ENCODE measurements at places on chromosomes 5 and 9. TPM values are rescaled to one million over a fixed set of nuclear protein-coding genes. Genes with fewer than 3 reads are reported as not detected.

Gene CSF2
- total RNA-seq, result not detected

Gene PCDHGA7
- total RNA-seq, result 0.31 TPM

Gene FAM221B
- total RNA-seq, result not detected

Gene PCDHA7
- total RNA-seq, result 0.53 TPM

Gene TEK
- total RNA-seq, result not detected

Gene MCIDAS
- total RNA-seq, result not detected

Gene ADAMTSL1
- not detected for total RNA-seq

Gene CARD9
- 7.4 TPM for total RNA-seq

Gene TNC
- not detected for total RNA-seq

Gene GZMA
- not detected for total RNA-seq

Gene NR2F1
- total RNA-seq, result 14.0 TPM

Gene ST8SIA4
- not detected for total RNA-seq

Gene BAAT
- total RNA-seq, result 0.71 TPM

Gene ENG
- total RNA-seq, result 0.02 TPM

Gene DAPK1
- total RNA-seq, result 34.0 TPM

Gene CHSY3
- total RNA-seq, result 1.5 TPM

Gene IL3
- not detected for total RNA-seq

Gene TCOF1
- 41.6 TPM for total RNA-seq

Gene PRSS3
- total RNA-seq, result not detected

Gene DCTN4
- total RNA-seq, result 39.7 TPM

Gene MAPKAP1
- 64.3 TPM for total RNA-seq

Gene ANKRD34B
- total RNA-seq, result 0.06 TPM

Gene NME5
- 0.18 TPM for total RNA-seq

Gene FCN2
- total RNA-seq, result not detected

Gene SHISAL2B
- total RNA-seq, result not detected

Gene ABLIM3
- total RNA-seq, result 0.67 TPM

Gene IFNA13
- not detected for total RNA-seq

Gene SLCO6A1
- total RNA-seq, result not detected

Gene TTC23L
- total RNA-seq, result 1.4 TPM

Gene NSUN2
- 69.1 TPM for total RNA-seq

Gene FAM153A
- total RNA-seq, result not detected

Gene TMEFF1
- total RNA-seq, result 1.9 TPM

Gene TERT
- 1.2 TPM for total RNA-seq

Gene ITK
- total RNA-seq, result not detected

Gene SELENOP
- total RNA-seq, result 1,895 TPM

Gene TMC1
- total RNA-seq, result 0.02 TPM

Gene RNF224
- total RNA-seq, result 0.10 TPM

Gene IFNA2
- total RNA-seq, result not detected

Gene DPYSL3
- not detected for total RNA-seq

Gene IPO11
- 24.4 TPM for total RNA-seq

Gene GPRIN1
- 2.0 TPM for total RNA-seq

Gene ARHGEF37
- total RNA-seq, result 0.27 TPM

Gene SCGB3A2
- not detected for total RNA-seq

Measured in HepG2 (cell line).